ENCODE measurements at places on chromosomes 16 and 17.

GRCh38 chr17:5592382-5592781, 8.1 kb upstream of the NLRP1 start:
- DNase-seq, result no peak

- no peak for DNase-seq
Observed at GRCh38 chr17:58875261-58875660, 119.6 kb downstream of the PPM1E start.

GRCh38 chr16:85917959-85918358, 19.0 kb downstream of the IRF8 start:
- no peak for DNase-seq

DNA sequence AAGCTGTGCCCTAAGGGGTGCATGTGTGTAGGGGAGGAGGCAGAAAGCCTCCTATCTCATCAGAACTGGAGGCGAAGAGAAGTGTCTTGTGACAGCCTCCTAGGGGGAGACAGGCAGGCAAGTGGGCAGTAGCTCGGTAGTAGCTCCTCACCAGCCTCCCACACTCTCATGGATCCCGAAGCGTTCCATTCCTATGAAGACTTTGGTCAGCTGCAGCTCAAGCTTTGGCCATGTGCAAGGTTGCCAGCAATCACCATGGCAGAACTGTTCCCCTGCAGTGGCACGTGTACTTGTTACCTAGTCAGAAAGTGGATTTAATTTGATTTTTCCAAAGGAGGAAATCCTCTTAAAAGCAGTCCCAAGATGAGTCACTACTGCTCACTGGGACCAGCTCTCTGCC, 6.7 kb downstream of the MRPL58 start:
- no peak for DNase-seq

DNA sequence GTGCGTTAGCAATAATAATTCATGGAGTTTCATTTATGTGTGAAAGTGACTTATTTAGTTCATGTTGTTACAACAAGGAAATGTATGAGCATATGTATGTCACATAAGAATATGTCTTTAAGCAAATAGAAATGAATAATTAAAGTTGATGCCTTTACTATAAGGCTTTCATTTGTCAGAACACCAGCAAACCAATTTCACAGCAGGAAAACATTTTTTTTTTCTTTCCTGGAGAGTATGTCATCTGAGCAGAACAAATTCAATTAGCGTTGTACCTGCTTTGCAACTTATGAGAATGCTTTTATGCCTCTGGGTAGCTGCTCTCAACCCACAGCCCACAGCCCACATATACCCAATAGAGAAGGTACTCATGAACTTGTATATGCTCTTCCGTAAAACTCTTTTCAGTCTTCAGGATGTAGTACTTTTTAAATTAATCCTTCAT, 26.3 kb upstream of the APOH start:
- no peak for DNase-seq

GRCh38 chr16:67504031-67505021, 21.0 kb upstream of the AGRP start:
- peak; percentile 42 for DNase-seq

DNA sequence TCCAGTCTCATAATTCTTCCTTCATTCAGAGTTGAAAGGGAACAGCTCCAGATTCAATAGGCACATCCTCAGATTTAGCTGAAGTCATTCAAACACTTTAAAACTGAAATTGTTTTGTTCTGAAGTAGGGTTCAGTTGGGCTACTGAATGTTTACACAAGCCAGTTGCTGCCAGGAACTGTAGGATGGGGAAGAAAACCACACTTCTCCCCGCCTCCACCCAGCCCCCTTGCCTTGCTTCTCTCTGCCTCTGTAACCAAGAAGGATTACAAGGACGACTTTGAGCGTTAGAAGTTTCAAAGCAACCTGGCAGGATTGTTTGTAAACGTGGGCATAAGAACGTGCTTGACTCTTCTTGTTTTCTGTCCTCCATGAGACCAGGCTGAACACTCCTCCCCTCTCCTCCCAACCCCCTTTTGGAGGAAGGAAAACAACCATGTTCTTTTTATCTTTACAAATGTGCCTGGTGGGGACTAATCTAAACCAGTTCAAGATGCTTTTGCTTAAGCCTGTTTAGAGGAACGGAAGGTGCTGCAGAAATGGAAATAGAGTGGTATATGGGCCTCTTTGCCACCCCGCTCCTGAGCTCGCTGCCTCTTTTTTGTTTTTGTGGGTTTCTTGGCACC, 287.9 kb downstream of the FTO start:
- DNase-seq, result no peak

DNA sequence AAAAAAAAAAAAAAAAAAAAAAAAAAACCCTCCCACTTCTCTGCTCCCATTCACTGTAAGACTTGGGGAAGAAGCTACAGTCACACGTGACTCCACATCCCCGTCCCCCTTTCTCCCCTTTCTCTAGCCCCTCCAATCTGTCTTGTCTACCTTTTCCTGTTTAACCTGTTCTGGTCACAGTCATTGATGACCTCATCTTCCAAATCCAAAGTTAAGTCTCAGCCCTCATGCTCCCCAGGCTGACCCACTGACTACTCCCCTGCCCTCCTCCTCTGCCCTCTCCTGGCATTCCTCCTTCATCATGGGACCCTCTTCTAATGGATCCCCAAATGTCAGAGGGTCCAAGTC, 1.6 kb upstream of the CDH5 start:
- no peak for DNase-seq

GRCh38 chr17:16106161-16106891, 106.7 kb downstream of the TTC19 start:
- DNase-seq, result no peak

DNA sequence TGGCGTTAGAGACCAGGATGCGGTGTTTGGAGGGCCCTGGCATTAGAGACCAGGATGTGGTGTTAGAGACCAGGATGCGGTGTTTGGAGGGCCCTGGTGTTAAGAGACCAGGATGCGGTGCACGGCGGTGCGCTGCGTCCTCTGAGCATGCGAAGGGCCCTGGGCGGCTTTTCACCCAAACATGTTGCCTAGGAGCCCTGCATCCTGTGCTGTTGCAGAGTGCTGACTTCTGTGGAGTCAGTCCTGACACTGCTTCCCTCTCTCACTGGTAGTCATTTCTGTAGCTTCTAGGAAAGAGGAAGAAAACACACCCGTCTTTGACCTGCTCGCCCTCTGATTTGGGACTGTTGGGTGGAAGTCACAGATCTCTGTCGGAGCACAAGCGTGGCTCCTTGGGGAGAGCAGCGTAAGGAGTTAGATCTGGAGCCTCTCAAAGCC, 141.2 kb downstream of the LAT start:
- no peak for DNase-seq

DNA sequence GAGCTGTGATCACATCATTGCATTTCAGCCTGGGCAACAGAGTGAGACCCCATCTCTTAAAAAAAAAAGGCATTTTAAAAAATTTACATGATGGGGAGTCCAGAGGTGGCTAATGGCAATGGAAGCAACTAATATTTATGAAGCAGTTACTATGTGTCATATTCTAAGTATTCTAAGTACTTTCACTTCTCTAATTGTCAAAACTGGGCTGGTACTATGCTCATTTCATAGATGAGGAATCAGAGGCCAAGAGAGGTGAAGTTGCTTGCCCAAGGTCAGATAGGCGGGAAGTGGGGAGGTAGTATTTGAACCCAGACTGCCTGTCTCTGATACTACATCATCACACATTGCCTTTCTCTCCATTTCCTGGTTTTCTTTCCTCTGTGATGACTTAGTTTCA, 50.7 kb downstream of the SLC5A11 start:
- DNase-seq, result no peak
